ENCODE measurements at places on chromosomes 1 and 21.

DNA sequence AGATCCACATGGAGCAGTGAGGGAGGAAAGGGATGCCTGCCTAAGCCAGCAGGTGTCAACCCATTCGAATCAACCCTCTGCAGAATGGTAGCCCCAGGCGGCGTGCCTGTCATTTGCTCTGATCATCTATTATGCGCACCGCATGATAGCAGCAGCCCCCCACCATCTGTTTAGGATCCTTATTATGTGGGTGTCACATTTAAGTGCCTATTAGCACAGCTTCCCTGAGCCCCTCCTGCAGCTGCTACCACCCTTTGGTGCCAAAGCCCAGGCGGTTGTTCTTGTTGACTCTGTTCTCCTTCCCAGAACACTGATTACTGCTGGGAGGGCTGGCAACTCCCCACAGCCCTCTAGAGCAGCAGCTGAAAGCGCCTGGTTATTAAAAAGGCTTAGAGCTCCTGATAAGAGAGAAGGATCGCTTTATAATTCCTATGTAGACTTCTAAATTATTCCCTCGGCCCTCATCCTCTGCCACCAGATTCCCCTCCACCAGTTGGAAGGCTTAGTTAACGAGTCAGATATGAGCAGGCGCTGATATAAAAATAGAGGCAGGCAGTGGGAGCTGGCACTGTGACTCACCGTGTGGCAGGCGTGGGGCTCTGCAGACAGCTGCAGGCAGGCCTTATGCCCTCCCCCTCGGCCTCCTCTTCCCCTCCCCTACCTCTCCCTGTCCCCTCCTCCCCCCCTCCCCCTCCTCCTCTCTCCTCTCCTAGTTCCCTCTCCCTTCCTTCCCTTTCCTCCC is 23.0 kb downstream of the ACTA1 start:
- DNase-seq = no peak

GRCh38 chr1:183881387-183882131 is 76.6 kb downstream of the RGL1 start:
- no peak for DNase-seq

- DNase-seq = no peak
These were observed 69.8 kb upstream of the HAO2 start for GRCh38 chr1:119298687-119299303.

GRCh38 chr1:176791906-176792305 is 328.9 kb downstream of the PAPPA2 start:
- DNase-seq = no peak

DNA sequence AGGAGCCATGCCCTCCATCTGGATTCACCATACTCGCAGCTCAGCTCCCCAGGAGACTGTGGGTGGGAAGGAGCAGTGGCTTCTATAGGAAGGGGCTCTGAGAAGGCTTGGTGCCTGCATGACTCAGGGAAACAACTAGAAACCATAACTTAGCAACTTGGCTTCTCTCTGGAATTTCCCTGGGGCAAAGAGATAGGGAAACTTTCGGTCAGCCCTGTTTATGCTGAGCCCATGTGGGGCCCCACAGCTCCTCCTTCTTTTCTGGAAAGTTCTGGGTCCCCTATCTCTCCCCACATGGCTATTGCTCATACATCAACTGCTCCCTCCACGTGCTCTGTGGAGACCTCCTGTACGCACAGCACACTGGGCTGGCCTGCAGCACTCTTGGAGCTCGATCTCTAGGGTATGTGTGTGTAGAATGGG is 39.3 kb downstream of the PLEKHA6 start:
- DNase-seq = no peak

- no peak for DNase-seq
These were observed 30.7 kb downstream of the ZBTB17 start for GRCh38 chr1:15945011-15945831.

DNA sequence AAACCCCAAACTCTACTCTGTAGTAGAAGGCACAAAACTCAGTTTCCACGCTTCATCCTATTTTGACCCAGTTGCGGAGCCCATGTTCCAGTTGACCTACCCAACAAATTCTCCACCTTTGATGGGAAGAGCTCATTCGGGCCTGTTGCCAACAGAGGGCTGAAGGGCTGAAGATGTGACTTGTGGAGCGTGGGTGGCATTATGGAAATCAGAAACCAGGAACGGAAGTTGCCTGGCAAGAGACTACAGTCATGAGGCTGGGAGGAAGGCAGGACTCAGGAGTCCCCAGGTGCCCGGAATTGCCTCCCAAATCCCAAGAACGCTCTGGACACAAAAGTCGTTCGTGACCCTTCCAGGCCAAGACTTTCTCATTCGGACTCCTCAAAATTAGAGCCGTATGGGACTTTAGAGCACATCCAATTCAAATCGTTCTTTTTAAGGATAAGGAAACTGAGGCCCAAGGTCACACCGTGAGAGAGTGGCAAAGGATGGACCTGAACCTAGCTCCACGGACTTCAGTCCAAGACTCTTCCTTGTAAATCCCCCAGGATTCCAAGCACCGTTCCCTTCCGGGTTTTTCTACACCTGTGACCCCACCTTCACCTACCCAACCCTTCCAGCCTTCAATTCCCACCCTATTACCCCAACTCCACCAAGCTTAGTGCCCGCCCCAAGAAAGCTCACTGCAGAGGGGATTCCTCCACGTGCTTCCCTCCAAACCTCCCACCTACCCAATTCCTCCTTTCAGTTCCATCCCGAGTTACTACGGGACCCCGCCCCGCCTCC is 739 bp downstream of the SMG5 start:
- peak; percentile 17 for DNase-seq

DNA sequence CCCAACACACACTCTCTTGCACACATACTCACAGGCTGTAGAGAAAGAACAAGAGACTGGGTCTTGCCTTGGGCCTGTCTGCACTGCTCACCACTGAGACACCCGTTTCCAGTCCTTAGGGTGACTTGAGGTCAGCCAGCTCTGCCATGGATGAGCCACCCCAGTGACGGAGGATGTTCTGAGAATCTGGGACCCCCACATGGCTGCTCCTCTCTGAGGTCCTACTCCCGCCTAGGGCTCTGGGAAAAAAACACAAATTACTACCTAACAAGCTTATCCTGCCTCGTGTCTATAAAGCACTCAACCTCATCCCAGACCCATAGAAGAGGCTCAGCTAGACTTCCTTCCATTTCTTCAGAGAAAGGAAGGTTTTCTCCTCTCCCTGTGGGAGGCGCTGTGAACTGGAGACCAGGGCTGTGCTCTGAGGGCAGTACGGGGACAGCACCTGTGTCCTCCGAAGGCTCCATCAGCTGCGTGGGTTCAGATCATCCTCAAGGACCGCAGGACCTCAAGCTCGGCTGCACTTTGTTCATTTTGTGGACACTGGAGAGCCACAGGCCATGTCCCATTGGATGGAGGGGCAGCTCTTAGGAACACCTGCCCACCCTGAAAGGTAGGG is 4.3 kb upstream of the CLEC20A start:
- no peak for DNase-seq

GRCh38 chr1:33086384-33086850 is 5.5 kb downstream of the AZIN2 start:
- DNase-seq = no peak

DNA sequence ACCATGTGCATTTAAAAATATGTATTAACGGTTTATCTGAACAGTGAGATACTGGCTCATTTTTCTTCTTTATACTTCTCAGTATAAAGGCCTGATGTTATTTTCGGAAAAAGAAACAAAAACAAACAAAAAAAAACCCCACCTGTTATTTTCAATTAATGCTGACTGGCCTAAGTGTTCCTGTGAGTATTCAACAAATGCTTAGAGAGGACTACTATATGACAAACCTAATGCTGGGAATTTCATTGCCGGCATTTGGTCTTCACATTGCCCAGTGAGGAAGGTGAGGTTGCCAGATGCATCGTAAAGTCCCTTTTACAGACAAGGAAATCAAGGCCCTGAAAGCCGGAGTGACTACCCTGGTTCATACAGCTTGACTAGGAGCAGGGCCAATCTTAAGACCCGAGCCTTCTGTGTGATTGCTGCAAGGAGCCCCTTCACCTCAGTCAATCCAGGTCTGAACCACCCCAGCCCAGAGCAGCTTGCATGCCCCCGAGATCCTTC is 599 bp downstream of the MRPL24 start:
- DNase-seq = no peak

GRCh38 chr1:226405411-226405988 is 2.4 kb downstream of the PARP1 start:
- DNase-seq = no peak

DNA sequence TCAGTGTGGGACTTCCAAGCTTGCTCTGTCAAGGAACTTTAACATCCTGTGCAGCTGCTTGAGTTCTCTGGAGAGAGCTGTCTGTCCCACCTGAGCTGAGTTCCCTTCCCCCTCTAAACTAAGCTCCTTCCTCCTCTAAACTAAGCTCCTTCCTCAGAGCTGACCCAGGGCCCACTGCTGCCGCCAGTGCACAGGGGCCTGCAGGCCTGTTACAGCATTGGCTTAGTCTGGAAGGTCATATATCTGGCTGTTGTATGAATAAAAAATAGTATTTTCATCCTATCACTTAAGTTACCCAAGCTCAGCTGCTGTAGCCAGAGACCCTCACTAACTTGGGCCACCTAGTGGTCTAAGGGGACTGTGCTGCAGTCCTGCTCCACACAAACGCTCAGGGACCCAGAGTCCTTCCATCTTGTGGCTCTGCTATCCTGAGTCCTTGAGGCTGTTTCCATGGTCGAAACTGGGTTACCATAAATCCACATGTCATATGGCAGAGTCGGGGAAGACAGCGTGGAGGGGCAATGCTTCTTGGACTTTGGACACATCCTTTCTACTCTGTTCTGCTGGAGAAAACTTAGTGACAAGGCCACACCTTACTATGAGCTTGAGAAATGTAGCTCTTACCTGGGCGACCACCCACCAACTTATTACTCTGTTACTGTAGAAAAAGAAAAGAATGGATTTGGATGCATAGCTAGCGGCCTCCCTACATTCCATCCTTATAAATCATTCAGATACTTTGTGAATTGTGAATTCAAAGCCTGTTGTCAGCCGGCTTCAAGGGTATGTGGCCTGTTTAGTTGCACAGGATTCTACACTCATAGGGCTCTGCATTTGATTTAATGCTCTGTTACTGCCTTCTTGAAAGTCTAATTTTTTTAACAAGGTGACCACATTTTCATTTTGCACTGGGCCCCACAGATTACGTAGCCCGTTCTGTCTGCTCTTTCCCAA is 71.4 kb upstream of the GCLM start:
- no peak for DNase-seq

DNA sequence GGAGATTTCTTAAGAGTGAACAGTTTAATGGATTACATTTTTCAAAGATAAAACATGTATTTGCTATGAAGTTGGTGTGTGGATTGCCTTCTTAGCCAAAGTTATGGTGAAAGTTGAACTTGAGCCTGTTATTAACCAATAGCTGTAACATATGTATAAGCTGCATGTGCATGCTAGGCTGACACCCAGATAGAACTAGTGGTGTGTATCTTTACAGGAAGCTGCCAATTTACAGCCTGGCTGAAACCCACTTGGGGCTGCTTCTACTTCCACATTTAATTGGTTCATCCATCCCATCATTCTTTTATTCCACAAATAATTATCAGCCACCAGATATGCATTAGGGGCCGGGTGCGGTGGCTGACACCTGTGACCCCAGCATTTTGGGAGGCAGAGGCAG is 3.3 kb downstream of the PLA2G5 start:
- no peak for DNase-seq

GRCh38 chr1:188426561-188426960 is 1597.8 kb downstream of the PLA2G4A start:
- DNase-seq = no peak

DNA sequence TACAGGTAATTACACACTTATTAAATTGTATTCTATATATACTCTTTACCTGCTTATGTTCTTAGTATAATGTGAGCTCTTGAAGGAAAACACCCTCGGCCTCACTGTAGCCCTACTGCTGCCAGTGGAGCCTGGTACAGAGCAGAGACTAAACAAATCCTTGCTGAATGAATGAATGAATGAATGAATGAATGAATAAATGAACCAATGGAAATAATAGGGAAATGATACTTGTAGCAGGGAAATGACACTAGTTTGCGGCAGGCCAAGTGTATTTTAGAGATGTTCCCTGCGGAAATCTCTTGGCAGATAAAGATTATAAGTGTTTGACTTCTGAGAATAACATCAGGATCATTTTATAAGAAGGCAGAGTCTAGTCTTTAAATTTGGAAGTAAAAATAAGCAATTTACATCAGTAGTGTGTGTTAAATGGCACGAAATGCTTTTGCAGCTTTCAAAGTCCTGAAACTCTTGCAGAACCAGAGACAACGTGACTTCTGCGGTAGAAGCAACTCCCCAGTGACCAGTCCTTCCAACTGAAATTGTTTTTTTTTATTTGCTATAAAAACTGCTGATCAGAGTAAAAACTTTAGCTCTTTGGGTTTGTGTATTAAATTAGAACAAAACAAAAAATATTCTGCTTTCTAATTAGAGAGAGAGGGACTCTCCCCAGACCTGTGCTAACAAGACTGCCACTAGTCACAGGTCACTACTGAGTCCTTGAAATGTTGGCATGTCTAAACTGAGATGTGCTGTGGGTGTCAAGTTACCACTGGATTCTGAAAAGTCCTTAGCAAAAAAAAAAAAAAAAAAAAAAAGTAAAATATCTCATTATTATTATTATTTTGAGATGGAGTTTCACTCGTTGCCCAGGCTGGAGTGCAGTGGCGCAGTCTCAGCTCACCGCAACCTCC is 199.3 kb upstream of the MAP1LC3C start:
- no peak for DNase-seq

DNA sequence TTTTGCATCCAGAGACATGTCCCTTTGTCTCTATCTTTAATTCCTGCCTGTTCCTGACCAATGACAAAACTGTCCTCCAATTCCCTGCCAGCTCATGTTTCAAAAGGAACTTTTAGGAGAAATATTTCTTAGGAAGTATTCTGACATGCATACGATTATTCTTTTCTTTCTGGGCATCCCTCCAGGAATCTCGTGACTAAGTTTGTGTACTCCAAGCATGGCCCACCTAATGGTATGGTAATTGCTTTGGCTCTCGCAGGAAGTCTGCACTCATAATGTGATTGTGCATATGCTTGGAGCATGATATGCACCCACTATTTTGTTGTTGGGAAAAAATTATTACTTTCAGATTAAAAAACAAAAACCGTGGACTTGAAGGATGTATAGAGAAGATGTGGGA is 256.4 kb downstream of the PRDM2 start:
- no peak for DNase-seq

- no peak for DNase-seq
These were observed 381.2 kb downstream of the SETD4 start for GRCh38 chr21:35679076-35679475.

DNA sequence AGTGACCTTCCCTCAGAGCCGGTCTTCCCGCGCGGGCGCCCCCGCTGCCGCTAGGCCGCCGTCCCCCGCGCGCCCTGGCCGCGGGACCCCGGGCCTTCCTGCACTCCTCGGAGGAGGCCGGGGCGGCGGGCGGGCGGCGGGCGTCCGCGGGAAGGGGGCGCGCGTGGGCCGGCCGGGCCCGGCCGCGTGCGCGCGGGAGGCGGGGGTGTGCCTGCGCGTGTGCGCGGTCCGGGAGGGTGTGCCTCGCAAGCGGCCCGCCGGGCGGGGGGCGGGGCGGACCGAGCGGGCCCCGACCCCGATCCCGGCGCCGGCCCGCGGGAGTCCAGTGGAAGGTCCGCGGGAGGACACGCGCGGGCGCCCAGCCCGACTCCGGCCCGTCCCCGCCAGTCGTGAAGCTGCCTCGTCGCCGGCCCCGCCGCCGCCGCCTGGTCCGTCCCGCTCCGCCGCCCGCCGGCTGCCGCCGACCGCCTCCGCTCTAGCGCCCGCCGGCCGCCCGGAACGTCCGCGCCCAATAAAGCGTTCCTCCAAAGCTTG is 438 bp downstream of the MRPS6 start:
- no peak for DNase-seq

GRCh38 chr1:45531873-45532272 is 10.2 kb upstream of the PRDX1 start:
- DNase-seq = no peak

GRCh38 chr1:220301630-220302029 is 29.4 kb upstream of the RAB3GAP2 start:
- no peak for DNase-seq
